Stimulated activated CD4-positive, alpha-beta T cell treated with anti-CD3 and anti-CD28 coated beads, TNF-alpha, amount 100 ng/mL, for 4 hours (primary cell): ENCODE measurements at places on chromosomes 12 and 14.
A peak's percentile ranks its signal among the peaks of the same experiment; 100 is the strongest.

DNA sequence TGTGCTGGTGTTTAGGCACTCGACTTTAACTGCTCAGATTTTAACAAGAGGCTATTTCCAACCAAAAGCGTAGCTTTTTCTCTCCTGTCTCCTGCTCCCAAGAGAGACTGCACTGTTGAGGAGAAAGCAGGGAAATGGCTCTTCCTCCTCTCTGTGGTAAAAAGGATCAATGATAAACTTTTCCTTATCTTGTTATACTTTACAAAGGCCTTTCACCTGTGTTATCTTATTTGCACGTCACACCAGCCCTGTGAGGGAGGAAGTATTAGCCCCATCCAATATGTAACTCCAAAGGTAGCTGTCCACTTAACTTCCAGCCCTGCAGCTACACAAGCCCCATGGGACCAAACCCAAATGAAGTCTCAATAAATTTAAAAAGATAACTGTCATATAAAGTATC, 32.9 kb upstream of the ZFP36L1 start:
- no peak for DNase-seq

DNA sequence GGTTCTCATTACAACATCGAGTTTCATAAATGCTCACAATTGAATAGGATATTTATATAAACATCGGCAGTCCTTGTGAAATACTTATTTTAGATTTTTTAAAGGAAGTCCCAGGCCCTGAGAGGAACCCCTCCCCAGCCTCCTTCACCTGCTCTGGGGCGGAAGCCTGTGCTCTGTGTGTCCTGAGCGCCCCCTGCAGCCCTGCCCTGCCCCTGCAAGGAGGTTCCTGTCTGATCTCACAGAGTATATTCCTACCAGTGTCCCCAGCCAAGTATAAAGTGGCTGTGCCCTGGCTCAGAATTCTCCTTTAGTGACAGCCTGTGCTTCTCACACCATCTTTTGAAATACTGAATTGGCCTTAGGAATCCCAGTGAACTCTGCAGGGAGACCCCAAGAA, 659.5 kb downstream of the TMEM121 start:
- DNase-seq = peak; percentile 46

DNA sequence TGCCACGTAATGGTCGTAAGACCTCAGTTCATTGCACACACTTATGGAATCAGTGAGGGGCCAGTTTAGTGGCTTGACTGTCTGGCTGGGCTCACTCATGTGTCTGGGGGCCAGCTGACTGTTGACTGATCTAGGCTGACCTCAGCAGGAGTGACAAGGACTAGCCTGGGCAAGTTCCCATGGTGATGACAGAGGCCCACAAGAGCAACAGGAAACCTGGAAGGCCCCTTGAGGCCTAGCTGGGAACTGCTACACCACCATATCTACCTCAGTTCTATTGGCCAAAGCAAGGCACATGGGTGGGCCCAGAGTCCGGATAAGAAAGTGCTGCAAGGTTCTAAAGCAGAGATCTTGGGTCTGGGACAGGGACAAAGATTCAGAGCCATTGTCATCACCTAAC, 21.3 kb upstream of the RFLNA start:
- no peak for DNase-seq

DNA sequence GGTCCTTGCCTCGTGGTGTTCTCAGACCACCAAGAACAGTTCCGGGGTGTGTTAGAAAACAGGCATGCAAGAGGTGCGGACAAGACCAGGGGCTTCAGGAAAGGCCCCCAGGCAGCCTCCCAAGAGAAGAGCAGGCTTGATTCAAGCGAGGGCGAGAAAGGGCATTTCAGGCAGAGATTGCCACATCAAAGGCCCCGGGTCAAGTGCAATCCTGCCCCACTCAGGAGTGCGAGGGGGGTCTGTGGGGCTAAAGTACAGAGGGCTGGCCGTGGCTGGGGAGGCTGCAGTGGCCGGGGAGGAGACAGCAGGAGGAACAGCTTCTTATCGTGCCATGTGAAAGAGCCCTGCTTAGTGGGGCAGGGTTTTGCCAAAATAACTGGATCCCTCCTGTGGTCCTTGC, 2.7 kb upstream of the BDKRB2 start:
- no peak for DNase-seq

DNA sequence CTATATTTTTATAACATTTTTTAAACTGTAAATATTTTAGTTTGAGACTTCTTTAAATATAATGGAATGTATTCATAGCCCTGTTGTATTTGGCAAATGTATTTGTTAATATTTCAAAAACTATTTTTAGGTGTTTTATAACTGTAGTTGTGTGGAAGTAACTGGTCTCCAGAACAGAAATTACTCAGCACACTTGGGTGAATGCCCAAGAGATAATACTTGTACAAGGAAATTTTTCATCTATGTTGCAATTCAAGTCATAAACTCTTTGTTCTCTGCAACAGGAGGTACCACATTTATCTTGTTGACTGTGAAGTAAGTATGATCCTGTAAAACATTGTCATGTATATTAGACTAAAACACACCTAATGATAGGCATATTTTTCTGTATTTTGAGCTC, 72.8 kb downstream of the SLCO1B3 start:
- no peak for DNase-seq

- DNase-seq = no peak
Measured at GRCh38 chr12:106690569-106691305, 83.7 kb upstream of the RIC8B start.

DNA sequence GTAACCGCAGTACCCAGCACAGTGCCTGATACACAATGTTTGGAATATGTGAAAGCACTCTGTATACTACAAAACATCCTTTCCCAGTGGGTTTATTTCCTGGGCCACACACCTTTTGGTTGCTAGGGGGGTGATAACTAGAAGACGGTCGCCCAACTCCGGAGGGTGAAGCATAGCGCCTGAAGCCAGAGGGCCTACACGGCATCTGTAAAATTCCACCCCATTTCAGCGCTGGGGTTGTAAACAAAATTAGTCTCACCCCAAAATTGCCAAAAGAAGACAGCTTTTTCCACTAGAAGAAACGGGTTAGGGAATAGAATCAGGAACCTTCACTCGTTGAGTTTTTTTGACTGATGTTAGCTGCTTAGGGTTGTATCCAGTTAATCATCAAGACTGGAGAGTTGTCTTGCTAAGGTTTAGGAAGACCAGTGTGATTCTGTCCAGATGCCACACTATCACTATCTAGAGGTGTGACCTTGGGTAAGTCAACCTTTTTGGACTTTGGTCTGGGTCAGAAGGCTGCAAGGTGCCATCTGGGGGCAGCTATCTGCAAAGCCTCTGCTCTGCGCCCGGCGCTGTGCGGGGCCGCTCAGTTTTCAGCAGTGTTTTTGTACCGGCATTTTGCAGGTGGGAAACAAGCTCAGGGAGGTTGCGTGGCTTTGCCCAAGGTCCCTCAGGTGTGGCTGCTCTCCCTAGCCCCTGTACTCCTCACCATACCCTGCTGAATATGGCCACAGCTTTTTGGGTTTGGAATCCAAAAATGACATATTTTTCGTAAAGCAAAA, 1.3 kb downstream of the ZNF839 start:
- DNase-seq = no peak

- DNase-seq = no peak
Measured at GRCh38 chr12:61739925-61740324, 520.3 kb upstream of the USP15 start.
